Small intestine (tissue), 16 donors: ENCODE measurements at places on chromosomes 1 and 21.

DNA sequence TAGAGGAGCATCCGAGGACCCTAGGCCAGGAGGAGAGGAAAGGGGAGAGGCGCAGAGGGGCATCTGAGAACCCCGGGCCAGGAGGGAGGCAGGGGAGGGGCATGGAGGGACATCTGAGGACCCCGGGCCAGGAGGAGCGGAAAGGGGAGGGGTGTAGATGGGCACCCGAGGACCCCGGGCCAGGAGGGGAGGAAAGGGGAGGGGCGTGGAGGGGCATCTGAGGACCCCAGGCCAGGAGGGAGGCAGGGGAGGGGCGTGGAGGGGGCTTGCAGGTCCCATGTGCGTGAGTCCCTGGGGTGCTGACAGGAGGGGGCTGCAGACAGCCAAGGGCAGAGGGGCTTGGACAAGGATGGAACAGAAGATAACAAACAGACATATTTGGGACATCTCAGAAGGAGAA is 190.0 kb upstream of the ARHGEF16 start:
- no peak for DNase-seq

- peak; percentile 76 for DNase-seq
These were observed 10.5 kb downstream of the ATP5IF1 start for GRCh38 chr1:28246427-28246832.

GRCh38 chr1:39387452-39387851 is 104.0 kb upstream of the BMP8A start:
- DNase-seq = peak; percentile 29

DNA sequence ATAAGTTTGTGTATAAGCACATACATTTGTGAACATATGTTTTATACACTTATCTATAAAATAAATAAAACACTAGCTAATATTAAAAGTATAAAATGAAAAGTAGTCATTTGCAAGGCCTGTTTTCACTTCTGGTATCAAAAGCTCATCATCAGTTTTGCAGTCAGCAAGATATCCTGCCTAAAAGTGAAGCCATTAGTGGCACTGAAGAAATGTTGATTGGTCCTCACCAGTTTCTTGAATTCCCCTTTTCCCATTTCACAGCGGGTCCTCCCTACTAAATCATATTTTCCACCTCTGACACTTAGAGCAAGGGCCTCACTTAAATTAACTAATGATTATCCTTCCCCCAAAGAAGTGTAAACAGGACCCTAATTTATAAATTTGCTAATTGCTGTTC is 6.7 kb downstream of the TBX15 start:
- DNase-seq = no peak

- peak; percentile 2 for DNase-seq
These were observed 123.0 kb upstream of the IGSF21 start for GRCh38 chr1:17984583-17984982.

- no peak for DNase-seq
These were observed 5.8 kb downstream of the LRRC8D start for GRCh38 chr1:89826594-89826993.

DNA sequence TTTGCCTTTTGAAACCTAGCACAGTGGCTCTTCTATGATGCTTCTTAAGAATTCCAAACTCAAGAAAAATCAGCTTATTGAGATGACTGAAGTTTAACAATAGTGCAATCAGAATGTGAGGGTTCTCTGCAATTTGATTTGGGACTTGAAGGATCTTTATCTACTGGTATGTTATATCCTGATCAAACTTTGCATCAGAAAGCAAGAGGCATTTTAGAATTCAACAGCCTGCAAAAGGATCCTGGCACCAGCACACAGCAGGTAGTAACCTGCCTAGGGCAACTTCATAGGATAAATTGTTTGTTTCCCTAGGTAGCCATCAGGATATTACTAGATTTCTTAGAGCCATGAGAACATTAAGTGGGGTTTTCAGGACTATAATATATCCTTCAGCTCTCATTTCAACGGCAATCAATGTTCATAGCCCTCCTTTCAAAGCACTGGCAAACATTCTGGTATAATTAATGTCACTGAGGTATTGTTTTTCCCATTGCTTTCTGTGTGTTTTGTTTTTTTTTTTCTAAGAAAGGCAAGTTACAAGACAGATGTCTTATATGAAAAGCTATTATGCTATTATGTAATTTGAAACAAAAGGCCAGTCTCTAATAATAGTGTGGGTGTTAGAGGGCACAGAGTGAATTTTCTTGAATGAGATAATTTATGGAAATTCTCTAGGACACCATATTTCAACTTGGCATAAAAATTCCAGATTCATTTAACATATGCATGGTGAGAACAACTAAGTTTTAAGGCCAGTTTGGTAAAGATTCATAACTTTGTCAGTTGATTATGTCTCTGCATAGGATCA is 34.5 kb downstream of the NTNG1 start:
- no peak for DNase-seq

- no peak for DNase-seq
These were observed 6.7 kb downstream of the PHC2 start for GRCh38 chr1:33424205-33424604.

DNA sequence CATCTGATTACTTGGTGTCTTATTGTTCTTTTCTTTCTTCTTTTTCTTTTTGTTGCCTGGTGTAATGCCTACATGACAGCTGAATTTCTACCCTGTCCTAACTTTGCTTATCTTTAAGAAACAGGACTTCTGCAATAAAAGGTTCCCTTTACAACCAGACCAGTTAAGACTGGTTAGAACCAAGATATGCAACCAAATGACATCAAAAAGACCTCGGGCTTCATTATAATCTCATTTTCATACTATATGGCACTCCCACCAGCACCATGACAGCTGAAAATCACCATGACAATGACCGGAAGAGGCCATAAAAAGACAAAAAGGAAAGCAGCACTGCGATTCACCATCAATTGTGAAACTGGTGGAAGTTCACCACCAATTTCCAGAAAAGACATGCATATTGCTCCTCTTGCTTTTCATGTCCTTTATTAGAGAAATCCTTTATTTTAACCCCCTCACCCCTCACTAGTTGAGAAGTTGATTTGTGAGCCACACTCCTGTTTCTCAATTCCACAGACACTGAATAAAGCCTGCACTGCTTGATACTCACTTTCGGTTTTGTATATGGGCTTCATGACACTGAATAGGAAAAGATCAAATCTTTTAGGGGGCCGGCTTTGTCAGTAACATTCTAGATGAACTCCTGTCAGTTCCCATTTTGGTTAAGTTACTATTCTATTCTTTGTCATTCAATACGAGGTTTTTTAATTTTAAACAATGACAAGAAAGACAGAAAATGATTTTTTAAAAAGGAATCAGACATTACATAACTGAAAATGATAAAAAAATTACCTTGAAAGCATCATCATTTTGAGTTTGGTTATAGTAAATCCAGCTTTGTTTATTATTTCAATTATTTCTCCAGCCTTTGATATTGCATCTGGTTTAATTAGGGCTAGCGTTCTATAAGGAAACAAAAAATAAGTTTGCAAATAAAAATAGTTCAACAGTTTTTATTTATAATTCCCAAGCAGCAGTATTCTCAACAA is 58.1 kb downstream of the NME7 start:
- peak; percentile 36 for DNase-seq

GRCh38 chr1:108862698-108863477 is 6.0 kb upstream of the AKNAD1 start:
- DNase-seq = no peak

GRCh38 chr1:52856026-52856425 is 13.5 kb downstream of the ZYG11A start:
- no peak for DNase-seq

GRCh38 chr1:183025782-183026774 is 2.9 kb downstream of the LAMC1 start:
- DNase-seq = no peak

- DNase-seq = no peak
These were observed 9.2 kb downstream of the AGPAT3 start for GRCh38 chr21:43874085-43874805.

- DNase-seq = no peak
These were observed 297.5 kb downstream of the HHIPL2 start for GRCh38 chr1:222250376-222250775.

DNA sequence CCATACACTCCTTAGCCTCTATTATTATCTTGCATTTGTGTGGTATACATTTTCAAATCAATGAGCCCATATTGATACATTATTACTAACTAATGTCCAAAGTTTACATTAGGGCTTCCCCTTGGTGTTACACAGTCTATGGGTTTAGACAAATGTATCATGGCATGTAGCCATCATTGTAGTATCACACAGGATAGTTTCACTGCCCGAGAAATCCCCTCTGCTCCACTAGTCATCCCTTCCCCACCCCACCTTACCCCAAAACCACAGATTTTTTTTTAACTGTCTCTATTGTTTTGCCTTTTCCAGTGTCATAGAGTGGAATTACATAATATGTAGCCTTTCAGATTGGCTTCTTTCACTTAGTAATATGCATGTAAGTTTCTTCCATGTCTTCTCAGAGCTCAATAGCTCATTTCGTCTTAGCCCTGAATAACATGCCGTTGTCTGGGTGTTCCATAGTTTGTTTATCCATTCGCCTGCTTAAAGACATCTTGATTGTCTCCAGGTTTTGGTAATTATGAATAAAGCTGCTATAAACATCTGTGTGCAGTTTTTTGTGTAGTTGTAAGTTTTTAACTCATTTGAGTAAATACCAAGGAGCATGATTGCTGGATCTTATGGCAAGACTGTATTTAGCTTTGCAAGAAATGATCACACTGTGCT is 86.4 kb upstream of the LYST start:
- no peak for DNase-seq

GRCh38 chr21:42523941-42524340 is 10.3 kb downstream of the SLC37A1 start:
- DNase-seq = peak; percentile 45

DNA sequence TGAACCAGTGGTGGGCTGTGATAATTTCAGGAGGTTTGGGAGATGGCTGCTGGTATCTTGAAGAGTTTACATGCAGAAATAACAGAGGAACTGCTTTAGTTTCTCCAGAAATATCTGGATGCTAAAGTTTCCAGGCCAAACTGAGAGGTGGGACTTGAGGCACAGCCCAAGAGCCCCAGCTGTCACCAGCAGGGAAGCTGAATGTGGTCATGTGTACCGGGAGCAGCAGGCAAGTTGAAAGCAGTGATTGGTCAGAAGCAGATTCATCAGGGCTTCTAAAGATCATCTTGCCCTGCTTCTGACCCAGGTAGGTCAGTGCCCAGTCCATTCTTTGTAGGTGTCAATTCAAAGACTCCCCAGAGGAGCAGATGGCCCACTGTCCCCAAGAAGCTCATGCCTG is 7.9 kb upstream of the RPTN start:
- no peak for DNase-seq

DNA sequence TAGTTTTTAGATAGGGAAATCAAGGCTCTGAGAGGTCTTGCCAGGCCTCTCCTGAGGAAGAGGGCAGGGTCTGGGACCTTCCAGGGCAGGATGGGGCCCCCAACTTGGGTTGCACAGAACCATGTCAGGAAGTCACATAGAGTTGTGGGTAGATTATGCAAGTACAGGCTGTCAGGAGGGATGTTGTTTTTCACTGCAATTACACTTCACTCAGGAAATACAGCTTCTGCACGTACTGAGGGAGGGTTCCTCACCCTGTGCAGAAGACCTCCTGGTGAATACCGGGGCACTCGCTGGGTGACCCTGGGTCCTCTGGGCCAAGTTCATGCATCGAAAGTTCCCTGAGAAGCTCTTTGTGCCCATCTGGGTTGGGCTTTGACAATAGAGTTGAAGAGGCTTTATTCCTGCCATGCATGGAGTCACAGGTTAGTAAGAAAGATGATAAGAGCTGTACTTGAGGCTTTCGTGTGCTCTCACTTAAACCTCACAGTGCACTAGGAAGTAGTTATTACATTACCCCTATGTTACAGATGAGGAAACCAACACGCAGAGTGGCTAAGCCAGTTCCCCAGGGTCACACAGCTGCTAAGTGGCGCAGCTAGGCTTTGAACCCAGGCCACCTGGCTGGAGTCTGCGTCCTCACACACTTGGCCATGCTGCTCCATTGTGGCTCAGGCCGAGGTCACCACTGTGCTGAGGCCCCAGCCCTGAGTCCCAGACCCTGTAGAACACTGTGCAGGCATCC is 16.2 kb upstream of the TNFRSF1B start:
- peak; percentile 45 for DNase-seq

DNA sequence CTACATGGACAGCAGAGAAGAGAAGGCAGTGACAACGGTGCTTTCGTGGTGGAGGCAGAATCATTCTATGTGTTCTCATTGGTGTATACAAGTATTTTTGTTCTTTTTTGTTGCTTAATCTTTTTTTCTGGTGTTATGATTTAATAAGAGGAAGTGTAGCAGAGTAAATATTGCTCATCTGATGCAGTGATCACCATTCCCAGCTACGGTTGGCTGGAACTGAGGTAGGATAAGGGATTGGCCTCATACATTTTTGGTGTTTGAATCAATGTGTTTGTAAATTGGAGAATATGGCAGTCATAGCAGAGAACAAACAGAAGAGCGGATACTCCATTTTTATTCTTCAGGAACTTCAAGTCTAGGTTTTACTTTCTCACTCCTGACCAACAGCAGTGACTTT is 76.6 kb downstream of the UBE2U start:
- DNase-seq = no peak

- no peak for DNase-seq
These were observed 57.2 kb downstream of the NPHP4 start for GRCh38 chr1:5935026-5935425.

- DNase-seq = no peak
These were observed 18.4 kb downstream of the PIGK start for GRCh38 chr1:77200806-77201205.

DNA sequence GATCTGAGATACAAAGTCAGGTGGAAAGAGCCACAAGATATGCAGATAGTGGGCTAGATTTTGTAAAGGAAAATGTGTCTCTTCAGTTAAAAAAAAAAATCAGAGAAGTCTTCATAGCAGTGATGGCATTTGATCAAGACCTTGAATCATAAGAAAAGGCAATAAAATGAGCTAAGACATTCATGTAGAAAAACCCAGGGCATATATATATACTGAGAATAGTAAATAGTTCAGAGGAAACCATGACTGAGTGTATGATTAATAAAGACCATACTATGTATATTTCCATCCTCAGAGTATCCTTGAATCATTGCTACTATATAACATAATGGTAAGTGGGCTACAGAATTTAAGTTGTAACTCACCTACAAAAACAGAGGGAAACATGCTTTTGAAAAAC is 321.7 kb upstream of the NR5A2 start:
- DNase-seq = no peak

- no peak for DNase-seq
These were observed 26.7 kb downstream of the C1orf146 start for GRCh38 chr1:92244376-92244775.

DNA sequence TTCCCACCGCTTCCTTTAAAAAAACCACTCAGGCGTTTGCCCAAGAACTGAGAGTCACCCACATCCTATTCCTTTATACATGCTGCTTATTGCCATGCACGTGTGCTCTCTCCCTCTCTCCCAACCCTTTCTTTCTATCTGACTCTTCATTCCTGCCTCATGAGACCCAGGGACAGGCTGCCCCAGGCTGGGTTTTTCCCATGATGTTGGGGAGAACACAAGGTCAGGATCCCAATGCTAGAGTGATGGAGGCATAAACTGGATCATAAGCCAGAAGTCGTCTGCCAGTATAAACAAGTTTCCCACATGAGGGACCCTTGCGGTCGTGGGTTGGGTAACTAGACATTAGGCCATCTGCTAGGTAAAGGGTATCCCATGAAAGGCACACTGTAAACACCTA is 64.9 kb downstream of the CD2 start:
- DNase-seq = no peak

GRCh38 chr1:174262349-174263241 is 103.3 kb downstream of the RABGAP1L start:
- DNase-seq = peak; percentile 69
